ENCODE measurements at places on chromosomes 16 and 17.

GRCh38 chr16:76565542-76565941 is 288.3 kb downstream of the CNTNAP4 start:
- no peak for DNase-seq

- no peak for DNase-seq
These were observed 998 bp downstream of the ACD start for GRCh38 chr16:67658849-67659674.

DNA sequence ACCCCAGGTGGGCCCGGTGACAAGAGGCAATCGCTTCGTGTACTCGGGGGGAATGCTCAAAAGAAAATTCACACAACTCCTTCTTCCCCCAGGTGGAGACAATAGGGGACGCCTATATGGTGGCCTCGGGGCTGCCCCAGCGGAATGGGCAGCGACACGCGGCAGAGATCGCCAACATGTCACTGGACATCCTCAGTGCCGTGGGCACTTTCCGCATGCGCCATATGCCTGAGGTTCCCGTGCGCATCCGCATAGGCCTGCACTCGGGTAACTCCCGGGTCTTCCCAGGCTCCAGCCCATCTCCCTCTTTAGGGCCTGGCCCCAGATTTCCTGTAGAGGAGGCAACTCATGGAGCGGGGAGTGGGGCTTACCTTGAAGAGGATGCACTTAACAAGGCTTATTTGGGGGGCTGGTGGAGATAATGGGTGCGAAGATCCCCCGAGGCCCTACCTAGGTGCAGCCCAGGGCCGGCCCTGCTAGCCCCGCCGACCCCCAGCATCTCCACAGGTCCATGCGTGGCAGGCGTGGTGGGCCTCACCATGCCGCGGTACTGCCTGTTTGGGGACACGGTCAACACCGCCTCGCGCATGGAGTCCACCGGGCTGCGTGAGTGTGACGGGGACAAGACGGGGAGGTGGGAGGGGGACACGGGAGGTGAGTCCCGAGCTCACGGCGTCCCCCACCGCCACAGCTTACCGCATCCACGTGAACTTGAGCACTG is 13.0 kb downstream of the GUCY2D start:
- no peak for DNase-seq

- no peak for DNase-seq
These were observed 9.7 kb upstream of the HEXD start for GRCh38 chr17:82408288-82408937.

DNA sequence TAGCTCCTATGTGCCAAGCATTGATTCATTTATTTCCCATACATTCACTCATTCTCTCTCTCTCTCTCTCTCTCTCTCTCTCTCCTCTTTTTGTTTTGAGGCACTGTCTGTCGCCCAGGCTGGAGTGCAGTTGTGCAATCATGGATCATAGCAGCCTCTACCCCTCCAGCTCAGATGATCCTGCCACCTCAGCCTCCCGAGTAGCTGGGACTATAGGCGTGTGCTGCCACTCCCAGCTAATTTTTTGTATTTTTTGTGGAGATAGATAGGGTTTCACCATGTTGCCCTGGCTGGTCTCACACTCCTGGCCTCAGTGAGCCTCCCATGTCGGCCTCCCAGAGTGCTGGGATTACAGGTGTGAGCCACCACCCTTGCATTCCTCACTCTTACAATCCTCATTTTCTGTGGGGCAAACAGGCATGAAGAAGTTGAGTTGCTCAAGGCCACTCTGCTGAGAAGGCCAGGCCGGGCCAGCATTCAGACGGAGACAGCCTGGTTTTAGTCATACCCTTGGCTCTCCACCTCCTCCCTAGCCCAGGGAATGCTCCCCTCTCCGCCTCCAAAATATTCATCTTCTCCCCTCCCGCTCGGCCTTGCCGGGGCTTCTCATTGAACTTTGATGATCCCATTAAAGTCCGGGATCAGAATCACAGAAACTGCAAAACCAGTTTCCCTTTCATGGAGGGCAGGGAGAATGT is 765 bp upstream of the PRM2 start:
- DNase-seq: no peak

DNA sequence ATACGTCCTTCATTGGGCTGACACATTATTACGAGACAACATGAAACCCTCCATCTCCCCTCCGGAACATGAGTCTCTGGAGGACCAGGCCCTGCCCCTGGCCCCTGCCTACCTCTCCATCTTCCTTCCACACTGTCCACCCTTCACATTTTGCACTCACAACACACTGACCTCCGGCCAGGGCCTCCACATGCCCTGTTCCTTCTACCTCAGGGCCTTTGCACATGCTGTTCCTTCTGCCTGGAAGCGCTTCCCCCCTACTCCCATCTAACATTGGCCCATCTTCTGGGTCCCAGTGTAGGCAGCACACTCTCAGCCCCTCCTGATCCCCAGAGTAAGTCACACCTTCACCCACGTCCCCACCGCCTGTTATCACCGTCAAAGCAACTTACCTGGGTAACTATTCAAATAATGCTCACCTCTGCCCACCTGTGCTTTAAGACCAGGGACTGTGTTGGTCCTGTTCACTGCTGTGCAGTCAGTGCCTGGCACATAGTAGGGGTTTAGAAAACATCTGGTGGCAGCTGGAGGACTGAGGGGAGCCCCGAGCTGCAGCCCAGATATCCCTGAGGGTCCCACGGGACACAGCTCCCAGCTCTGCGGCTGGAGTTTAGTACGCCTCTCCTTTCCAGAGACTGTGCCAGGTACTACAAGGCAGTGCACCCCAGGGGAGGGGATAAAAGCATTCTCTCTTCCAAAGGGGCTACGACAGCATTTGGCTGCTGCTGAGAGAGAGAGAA is 27.2 kb downstream of the RPH3AL start:
- DNase-seq: no peak

DNA sequence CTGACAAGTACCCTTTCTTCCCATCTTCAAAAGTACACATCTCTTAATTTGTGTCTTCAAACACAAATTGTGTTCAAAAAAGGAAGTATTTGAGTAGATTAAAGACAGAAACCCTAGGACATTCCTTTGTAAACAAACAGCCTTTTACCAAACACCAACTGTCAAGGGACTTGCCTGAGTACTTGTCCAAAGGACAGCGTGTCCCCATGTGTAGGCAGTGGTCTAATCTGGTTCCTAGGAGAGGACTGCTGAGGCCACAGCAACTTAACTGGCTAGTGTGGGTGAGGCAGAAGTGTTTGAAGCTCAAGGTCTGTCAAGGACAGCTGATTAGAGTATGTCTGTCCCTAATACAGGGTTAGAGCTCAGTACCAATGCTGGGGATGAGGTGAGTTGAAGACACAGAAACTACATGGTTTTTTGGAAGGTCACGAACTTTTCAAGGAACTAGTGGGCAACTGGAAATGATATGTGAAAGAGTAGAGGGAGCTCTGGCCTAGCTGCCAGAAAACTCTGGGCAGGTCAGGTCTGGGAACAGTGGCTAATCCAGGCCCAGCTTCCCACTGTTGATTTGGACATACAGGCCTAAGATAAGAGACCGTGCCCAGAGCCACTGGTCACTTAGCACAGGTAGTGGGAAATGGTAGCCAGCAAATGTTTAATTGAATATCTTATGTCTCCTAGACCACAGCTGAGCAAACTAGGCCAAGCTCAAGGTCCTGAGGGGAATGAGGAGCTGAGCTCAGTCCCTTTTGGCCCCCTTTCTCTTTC is 10.1 kb downstream of the HMOX2 start:
- peak; percentile 44 for DNase-seq

DNA sequence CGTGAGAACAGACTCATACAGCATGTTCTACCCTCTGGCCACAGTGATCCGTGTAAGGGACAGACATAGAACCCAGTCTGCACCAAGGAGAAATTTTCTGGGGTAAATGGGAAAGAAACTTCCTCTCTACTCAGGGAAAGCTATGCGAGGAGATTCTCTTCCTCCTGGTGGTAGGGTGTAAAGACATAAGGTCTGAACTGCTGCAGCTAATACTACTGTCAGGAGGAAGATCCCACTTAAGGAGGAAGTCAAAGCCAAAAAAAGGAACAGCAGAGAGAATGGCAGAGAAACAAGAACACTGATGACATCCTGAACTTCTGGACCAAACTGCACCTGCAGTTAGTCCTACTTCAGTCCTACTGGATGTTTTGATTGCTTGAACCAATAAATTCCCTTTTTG is 7.1 kb upstream of the TM4SF5 start:
- DNase-seq: no peak

DNA sequence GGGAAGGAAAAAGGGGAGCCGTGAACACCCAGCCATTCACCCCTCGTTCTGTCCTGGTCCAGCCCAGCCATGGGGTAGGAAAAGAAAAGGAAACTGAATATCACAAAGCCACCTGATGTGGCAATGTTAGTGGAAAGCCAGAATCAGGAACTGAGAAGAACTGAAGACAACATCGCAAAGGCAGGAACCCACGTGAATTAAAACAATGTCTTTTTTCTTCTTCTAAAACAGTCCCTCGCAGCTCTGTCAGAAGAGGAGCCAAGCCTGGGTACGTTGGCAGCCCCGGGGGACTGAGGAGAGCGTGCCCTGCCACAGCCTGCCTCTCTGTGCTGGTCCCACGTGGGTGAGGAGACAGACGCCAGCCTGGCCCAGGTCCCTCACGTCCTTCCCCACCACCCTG is 55.0 kb downstream of the ZNF423 start:
- DNase-seq: no peak

DNA sequence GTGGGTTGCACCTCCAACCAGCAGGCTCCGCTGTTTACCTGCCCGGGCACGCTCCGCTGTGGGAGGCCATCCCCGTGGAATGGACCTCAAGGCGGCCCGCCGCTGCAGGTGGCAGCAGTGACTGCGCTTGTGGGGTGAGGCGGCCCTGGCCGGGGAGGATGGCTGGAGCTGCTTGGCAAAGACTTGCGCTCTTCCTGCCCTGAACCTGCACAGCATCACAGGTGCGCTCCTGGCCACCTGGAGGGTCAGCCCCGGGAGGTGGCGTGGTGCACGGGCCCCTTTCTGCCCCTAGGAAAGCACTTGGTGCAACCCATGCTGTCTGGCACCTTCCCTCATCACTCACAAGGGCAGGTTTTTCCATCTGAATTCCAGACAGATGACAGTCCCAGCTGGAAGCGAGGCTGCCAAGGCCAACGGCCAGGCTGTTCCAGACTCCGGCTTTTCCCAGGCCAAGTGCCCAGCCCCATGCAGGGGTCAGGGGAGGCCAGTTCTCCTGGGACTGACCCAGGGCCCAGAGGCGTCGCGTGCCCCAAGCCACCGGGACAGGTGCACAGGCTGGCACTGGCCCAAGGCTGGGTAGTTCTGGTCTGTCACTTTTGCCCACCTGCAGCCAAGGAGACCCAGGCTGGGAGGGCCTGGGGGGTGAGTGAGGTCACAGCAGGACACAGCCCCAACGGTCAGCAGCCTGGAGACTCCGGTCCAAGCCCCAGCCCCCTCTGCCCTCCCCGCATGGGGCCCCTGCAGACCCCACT is 13.3 kb downstream of the UTS2R start:
- DNase-seq: peak; percentile 79

- no peak for DNase-seq
These were observed 45.1 kb upstream of the IRF8 start for GRCh38 chr16:85853547-85854545.

DNA sequence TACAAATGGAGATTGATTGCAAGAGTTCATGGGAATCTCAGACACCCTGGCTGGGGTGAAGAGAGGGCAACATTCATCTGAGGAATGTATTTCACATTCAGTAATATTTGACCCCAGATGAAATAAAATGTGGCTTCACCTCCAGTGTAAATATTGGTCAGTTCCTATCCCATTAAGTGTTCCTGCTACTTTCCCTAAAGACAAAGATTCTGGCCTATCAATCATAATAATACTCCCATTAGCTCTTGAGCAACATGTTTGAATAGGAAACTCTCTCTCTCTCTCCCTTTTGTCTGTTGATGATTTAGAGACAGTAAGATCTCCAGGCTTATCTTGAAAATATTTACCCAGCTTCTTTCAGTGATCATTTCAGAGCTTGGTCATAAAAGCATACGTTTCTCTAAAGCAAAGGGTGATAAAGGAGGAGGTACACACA is 70.1 kb downstream of the KCNJ2 start:
- no peak for DNase-seq

DNA sequence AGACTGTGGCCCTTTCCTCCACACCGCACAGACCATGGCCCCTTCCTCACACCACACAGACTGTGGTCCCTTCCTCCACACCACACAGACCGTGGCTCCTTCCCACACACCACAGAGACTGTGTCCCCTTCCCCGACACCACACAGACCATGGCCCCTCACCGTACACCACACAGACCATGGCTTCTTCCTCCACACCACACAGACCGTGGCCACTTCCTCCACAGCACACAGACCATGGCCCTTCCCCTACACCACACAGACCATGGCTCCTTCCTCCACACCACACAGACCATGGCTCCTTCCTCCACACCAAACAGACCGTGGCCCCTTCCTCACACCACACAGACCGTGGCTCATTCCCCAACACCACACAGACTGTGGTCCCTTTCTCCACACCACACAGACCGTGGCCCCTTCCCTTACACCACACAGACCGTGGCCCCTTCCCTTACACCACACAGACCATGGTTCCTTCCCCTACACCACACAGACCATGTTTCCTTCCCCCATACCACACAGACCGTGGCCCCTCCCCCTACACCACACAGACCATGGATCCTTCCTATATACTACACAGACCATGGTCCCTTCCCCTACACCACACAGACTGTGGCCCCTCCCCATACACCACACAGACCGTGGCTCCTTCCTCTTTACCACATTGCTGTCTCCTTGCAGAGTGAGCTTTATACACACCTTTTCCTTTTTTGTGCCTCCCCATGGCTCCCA is 297.5 kb upstream of the FOXF1 start:
- DNase-seq: no peak

- DNase-seq: no peak
These were observed 267.8 kb downstream of the PMP22 start for GRCh38 chr17:14997290-14997689.

- no peak for DNase-seq
These were observed 202.8 kb upstream of the CACNG3 start for GRCh38 chr16:24053099-24053946.

- DNase-seq: no peak
These were observed 1400.1 kb downstream of the CDH8 start for GRCh38 chr16:60636117-60636516.

- DNase-seq: no peak
These were observed 23.3 kb downstream of the GPR179 start for GRCh38 chr17:38320482-38320881.

GRCh38 chr17:44922746-44923470 is 7.6 kb upstream of the GFAP start:
- no peak for DNase-seq

- DNase-seq: peak; percentile 70
These were observed 51.7 kb downstream of the PLXDC1 start for GRCh38 chr17:39099663-39100286.

DNA sequence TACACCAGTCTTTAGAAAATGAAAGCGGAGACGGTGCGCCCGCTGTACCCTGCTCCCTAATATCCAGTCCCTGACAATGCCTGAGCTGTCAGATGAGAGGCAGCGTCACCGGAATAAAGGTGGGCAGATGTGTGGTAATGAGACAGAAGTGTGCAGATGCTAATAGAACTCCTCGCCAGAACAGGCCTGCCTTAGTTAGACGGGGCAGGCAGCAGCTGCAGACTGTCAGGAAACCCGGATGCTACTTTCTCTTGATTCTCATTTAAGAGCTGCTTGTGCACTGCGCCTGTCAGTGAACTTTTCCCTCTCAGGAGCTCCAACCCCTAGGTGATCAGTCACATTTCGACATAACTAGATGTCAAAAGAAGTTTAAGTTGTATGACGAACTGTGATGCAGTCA is 221.8 kb upstream of the IRX3 start:
- no peak for DNase-seq

GRCh38 chr17:33756021-33756420 is 462.9 kb upstream of the ASIC2 start:
- DNase-seq: no peak

- DNase-seq: no peak
These were observed 31.0 kb downstream of the LRRC75A start for GRCh38 chr17:16460796-16461605.

- DNase-seq: no peak
These were observed 80.3 kb upstream of the PSMD7 start for GRCh38 chr16:74216319-74216718.

All from left ventricle myocardium inferior (tissue), 1 donor.